Fibroblast of mammary gland (primary cell): ENCODE measurements at places on chromosomes 12 and 14.

DNA sequence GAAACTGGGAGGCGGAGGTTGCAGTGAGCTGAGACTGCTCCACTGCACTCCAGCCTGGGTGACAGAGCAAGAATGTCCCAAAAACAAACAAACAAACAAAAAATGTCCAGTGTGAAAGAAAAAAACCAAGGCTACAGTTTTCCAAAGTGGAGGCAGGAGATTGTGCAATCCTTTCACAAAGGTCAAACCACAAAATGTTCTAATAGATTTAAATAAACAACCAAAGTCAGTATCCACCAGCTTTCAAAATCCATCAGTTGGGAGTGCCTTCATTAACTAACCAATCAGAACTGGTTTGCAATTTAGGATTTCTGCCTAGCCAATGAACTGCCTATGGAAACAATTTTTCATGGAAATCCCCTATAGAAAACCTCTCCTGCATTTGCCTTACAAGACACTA is 52.3 kb upstream of the TRIM9 start:
- DNase-seq: peak; percentile 85

DNA sequence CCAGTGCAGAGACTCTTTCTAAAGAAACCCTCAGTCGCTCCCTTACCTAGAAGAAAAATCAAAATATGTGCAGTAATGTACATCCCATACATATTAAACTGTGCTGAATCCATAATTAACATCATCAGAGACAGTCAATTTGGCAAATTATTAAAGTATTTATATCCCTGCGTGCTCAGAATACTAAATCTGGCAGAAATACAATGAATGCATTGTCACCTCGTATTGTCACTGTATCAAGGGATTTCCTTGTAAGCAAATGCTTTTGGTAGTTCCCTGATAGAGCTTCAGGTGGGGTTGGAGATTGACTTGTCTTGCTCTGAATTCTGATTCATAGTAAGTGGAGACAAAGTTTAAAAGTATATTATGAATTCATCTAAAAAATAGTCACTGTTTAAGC is 319.1 kb downstream of the PPFIA2 start:
- DNase-seq: no peak

GRCh38 chr14:96991226-96991625 is 194.0 kb downstream of the VRK1 start:
- no peak for DNase-seq

GRCh38 chr14:76909266-76909665 is 83.1 kb downstream of the LRRC74A start:
- no peak for DNase-seq

GRCh38 chr12:21328578-21328977 is 6.1 kb downstream of the SLCO1A2 start:
- DNase-seq: no peak

DNA sequence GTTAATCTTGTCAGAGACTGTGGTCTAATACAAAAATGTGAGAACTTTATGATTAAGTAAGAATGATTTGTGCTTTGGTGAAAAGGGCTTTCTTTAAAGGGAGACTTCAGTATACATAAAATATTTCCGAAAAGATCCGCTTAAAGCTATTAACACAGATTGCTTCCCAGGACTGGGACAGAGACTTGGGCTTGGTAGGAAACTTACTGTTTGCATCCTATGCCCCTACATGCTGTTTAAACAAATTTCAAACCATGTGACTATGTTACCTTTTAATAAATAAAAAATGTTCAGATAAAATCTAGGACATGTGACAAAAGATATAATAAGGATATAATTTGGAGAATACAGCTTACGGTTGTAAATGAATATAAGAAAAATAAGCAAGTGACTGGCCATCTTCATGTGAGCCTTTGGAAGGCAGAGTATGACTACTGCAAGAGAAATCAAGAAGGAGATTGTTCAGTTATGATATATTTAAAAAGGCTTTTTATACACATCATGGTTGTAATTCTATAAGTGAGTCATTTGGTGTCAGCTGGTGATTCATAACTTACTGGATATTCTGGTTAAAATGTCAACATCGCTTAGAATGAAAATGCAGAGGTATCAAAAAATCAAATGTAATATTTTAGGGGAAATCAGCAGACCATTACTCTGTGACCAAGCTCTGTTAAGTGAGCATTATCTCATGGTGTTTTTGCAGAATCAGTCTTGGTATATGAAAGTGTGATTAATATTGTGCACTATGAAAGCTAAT is 234.7 kb upstream of the E2F7 start:
- peak; percentile 88 for DNase-seq

- no peak for DNase-seq
Observed at GRCh38 chr12:42099433-42099832, 45.2 kb downstream of the GXYLT1 start.

DNA sequence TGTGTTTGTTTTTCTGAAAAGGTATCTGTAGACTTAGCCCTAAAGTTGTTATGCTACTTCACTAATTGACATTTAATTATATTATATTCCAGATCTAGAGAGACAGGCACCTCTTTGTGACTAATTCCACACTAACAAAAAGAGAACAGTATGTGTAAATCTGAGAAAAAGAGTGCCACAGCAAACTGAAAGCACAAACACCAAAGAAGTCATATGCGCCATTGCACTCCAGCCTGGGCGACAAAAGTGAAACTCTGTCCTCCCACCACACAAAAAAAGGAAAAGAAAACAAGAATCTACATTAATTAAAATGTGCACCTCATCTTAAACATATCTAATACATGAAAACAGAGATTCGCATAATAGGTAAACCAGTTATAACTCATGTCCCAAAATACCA is 4.4 kb upstream of the CSRNP2 start:
- DNase-seq: no peak

- DNase-seq: no peak
Observed at GRCh38 chr12:29242921-29243431, 93.9 kb downstream of the FAR2 start.

DNA sequence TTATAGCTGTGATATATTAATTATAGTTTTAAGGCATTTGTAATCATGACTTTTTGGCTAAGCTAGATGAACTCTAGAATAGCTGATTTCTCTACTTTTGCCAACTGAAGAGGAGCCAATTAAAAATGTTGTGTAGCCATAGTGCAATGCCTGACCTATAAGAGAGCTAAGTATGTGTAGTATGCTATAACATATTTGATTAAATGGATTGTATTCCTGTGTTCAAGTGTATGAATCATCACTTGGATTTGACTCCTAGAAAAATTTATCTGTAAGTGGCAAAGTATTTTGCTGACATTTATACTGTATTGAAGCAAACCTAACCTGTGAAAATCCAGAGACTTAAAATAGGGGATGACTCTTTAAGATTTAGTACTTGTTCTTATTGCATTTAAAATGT is 34.2 kb downstream of the PCNX4 start:
- DNase-seq: no peak

- DNase-seq: no peak
Observed at GRCh38 chr12:64669270-64669842, 59.1 kb downstream of the RASSF3 start.

DNA sequence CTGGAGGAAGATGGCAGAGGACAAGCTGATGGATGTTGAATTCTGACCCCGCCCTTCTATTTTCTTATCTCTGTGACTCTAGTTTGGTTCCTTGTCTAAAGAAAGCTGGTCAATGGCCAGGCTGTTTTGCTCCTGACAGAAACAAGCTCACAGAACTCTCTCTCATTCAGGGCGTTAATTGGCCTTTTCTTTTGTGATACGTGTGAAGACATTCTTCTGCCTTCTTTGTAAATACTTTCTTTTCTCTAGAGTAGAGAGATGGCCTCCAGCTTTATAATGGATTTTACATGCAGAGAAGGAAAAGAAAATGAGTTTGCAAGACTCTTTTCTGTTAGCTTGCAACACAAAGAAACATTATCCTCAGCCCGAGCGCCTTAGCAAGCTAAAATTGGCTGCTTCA is 492.2 kb upstream of the CCDC196 start:
- DNase-seq: no peak

DNA sequence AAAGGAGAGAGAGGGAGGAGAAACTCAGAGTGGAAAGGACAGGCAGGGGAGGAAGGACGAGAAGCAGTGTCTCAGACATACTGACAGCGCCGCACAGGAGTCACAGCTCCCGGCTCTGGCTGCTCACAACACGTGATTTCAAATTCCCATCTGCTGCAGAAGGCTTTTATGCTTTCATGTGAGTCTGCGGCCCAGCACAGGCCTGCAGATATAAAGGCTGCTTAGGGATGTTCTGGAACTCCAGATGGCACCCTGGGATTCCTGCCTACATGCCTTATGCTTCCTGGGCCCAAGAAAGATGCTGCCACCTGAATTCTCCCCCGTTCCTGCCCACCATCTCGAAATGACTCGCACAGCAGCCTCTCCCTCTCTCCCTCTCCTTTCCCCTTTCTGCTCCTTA is 89.6 kb downstream of the NUAK1 start:
- DNase-seq: no peak

DNA sequence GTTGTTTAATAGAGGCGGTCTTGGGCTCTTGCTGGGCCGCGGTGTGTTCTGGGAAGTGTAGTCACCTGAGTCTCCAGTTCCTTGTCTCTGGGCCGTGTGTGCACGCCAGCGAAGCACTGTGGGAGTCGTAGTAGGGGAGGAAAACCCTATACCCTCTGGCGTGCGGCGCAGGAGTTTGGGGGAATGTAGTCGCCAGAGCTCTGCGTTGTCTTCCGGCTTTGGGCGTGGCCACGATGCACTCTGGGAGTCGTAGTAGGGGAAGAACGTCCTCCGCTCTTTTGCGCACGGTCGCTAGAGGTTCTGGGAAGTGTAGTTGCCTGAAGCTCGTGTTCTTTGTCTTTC is 726 bp upstream of the ZNF140 start:
- DNase-seq: peak; percentile 99

GRCh38 chr12:52828591-52829021 is 5.5 kb downstream of the KRT79 start:
- peak; percentile 15 for DNase-seq

- peak; percentile 86 for DNase-seq
Observed at GRCh38 chr12:32568228-32568627, 110.9 kb upstream of the DNM1L start.

GRCh38 chr14:100117633-100118395 is 41.6 kb downstream of the DEGS2 start:
- no peak for DNase-seq

GRCh38 chr12:48340943-48341342 is 9.8 kb downstream of the ZNF641 start:
- DNase-seq: no peak

GRCh38 chr14:92603309-92604242 is 90.0 kb downstream of the RIN3 start:
- peak; percentile 71 for DNase-seq

DNA sequence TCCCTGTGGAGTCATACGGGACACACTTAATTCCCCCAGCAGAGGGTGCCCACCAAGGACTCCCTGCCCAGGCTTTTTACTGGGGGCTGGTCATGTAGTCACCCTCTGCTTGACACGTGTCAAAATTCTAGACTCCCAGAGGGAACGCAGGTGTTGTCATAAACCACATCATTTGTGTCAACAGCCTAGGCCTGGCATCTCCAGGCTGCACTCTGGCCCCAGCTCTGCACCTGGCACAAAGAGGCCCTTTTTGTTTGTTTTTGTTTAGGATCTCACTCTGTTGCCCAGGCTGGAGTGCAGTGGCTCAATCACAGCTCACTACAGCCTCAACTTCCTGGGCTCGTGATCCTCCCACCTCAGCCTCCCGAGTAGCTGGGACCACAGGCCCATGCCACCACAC is 21.1 kb downstream of the BRI3BP start:
- no peak for DNase-seq

- DNase-seq: no peak
Observed at GRCh38 chr14:72790887-72791566, 102.9 kb downstream of the DPF3 start.

- DNase-seq: no peak
Observed at GRCh38 chr14:101849125-101849524, 87.6 kb downstream of the PPP2R5C start.

DNA sequence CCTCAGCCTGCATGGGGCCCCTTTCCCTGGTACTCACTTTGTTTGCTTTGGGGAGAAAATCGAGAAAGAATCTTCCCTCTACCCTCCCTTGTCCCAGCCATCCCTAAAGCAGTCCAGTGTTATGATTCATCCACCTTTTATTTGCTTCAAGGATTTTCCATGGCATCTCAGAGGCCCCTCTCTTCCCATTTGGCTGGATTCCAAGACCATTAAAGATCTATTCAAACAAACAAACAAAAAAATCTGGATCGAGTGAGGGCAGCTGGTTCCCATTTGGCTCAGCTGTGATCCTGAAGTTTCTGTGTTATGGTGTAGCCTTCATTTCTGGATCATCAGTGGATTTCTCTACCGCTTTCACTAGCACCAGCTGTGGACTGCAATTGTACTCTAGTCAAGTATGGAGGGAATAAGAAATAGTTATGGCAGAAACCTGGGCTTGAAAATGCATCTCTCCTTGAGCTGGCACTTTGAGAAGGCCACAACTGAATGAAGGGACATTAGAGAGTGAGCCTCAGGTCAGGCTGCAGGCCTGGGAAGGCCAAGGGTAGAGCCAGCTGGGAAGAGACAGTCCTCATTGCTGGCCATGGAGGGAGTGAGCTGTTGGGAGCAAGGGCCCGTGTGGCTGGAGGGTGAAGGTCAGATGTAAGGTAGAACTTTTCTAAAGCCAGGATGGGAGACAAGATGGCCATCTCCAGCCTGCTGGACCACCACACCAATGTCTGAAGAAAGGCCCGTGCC is 13.7 kb downstream of the KRT71 start:
- DNase-seq: peak; percentile 74

GRCh38 chr12:39341179-39341578 is 101.7 kb downstream of the KIF21A start:
- peak; percentile 17 for DNase-seq

DNA sequence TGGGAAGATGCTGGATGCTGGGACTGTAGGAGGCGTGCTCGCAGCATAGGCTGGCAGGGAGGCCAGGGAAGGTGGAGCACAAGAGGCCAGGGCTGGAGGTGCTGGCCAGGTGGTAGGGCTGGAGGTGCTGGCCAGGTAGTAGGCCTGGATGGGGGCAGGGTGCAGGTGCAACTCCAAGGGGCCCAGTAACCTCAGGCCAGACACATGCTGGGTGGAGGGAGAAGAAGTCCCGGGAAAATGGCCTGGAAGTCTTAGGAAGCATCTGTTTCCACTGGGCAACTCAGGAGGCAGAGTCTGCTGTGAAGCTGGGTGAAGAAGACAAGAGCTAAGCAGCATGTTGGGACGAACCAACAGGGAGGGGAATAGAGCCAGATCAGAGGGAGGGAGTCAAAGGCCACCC is 665.2 kb downstream of the BCL11B start:
- DNase-seq: no peak

DNA sequence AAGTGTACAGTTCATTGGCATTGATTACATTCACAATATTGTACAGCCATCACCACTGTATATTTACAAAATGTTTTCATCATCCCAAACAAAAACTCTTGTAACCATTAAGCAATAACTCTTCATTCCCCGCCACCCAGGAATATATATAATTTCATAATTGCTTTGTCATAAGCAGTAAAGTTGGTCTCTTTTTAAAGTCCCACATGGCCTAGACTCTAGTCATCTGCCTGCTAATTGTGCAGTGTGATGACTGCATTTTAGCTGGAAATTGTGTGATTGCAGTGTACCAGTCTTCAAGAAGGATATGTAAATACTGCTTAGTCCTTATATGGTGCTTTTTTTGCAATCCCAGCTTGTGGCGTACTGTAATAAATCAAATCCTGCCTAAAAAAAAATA is 75.1 kb upstream of the ATP2A2 start:
- no peak for DNase-seq

- no peak for DNase-seq
Observed at GRCh38 chr12:25248137-25248536, 2.6 kb downstream of the KRAS start.
